ENCODE measurements at places on chromosomes 1 and 21.
A peak's percentile ranks its signal among the peaks of the same experiment; 100 is the strongest.

GRCh38 chr1:218312509-218312908, 27.4 kb downstream of the RRP15 start:
- no peak for DNase-seq

- DNase-seq: peak; percentile 84
These were observed 5.0 kb downstream of the TRIT1 start for GRCh38 chr1:39877980-39878956.

- no peak for DNase-seq
These were observed 19.0 kb downstream of the CDC42 start for GRCh38 chr1:22071511-22071910.

DNA sequence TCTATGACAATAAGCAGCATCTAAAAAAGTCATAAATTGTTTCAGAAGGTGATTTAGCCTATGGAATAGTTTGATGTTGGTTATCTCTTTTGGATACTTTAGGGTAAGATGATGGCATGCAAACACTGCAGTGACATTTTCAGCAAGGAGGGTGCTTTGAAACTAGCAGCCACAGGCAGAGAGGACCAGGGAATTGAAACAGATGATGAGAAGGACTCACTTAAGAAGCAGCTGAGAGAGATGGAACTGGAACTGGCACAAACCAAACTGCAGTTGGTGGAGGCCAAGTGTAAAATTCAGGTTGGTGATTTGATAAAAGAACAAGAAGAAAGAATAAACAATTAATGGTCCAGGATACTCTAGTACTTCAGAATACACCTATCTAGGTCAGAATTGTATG, 11.2 kb upstream of the CACYBP start:
- no peak for DNase-seq

DNA sequence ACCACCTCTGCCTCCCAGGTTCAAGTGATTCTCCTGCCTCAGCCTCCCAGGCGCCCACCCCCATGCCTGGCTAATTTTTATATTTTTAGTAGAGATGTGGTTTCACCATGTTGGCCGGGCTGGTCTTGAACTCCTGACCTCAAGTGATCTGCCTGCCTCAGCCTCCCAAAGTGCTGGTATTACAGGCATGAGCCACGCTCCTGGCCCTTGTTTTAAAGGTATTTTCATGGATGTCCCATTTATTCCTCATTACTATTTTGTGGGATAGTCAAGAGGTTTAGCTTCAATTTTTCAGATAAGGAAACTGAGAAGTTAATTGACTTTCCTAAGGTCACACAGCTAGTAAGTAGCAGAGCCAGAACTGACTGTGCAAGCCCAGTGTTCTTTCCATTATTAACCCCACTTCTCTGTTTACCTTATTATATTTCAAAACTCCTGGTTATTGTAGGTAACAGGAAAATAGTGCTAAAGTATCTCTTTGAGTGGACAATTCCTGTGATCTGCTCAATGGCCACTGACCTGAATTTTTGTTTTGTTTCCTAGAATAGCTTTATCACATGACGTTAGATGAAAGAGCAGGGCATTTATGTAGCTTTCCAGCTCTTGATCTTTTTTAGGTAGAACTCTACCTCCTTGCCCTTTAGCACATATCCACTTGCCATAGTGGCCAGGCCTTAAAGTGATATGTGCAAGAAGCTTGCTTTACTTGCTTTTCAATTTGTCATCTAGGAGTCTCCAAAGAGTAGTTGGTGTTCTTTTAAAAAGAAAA, 13.6 kb downstream of the ZYG11B start:
- DNase-seq: no peak

Data from SK-MEL-5 (cell line).